ENCODE measurements at places on chromosomes 6 and 20. TPM values are rescaled to one million over a fixed set of nuclear protein-coding genes. Genes with fewer than 3 reads are reported as not detected.

DNA sequence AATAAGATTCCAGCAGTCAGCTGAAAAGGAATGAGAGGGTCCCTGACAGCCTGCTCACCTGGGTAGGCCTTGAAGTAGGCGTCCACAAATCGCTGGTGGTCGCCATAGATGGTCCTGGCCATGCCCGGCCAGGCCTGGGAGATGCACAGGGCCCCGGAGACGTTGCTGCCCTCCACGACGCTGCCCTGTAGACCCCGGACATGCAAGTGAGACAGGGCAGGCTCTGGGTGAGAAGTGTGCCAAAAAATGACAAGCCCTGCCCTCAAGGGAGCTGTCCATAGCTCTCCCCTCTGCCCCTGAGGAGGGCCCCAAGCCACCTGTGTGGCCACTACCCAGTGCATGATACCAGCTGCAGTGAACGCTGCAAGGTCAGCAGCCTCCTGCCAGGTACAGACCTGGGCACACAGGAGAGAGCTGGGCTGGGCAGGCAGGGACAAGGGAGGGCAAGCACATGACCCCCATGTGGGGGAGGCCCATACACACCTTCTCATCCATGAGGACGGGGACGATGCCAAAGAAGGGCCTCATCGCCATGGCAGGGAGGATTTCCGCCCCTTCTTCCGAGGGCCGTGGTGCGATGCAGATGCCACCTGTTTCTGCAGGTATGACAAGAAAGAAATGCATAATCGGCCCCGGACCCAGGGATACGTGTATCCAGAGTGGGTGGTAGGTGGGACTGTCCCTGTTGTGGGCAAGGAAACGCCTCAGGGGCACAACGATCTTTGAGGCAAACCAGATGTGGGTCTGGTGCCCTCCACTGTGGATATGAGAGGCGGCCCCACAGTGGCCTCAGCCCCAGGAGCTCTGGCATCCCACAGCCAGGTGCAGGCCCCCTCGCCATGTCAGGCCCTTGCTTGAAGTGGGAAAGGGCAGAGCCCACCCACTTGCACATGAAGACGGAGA, 21.2 kb upstream of the APMAP start:
- no peak for DNase-seq

- DNase-seq = no peak
These were observed 129.2 kb downstream of the FYN start for GRCh38 chr6:111743862-111744692.

GRCh38 chr6:110201151-110201884, 21.1 kb downstream of the CDC40 start:
- no peak for DNase-seq

GRCh38 chr6:13427801-13428582, 59.4 kb downstream of the GFOD1 start:
- DNase-seq = no peak

DNA sequence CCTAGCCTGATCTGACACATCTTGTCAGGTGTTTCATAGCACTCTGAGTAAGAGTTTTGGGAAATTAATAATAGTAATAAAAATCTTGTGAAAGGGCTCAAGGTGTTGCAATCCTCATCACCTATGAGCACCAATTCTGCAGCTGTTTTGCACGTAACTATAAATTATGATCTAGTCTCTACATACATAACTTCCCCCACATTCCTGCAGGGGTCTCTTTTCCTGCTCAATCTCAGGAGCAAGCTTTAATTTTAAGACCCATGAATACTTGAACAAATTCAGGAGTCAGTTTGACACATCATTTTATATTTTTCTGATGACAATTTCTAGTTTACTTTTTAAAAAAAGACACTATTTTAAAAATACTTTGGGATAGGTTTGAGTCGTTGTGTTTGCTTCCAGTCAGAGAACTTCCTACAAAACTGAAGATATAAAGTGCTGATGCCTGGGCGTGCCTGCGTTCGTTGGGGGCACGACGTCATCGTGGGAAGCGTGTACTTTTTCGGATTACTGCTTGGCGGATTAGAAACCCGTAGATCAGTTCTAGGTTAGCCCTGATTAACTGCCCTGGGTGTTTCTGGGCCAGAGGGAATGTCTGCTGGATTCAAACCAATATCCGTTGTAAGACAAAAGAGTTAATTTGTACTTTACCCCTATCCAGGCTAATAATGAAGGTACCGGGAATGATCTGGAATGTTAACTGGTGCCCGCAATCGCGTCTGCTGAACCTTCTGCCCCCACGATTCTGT, 1.0 kb upstream of the E2F3 start:
- no peak for DNase-seq

GRCh38 chr20:24979036-24979960, 13.3 kb downstream of the APMAP start:
- DNase-seq = no peak

DNA sequence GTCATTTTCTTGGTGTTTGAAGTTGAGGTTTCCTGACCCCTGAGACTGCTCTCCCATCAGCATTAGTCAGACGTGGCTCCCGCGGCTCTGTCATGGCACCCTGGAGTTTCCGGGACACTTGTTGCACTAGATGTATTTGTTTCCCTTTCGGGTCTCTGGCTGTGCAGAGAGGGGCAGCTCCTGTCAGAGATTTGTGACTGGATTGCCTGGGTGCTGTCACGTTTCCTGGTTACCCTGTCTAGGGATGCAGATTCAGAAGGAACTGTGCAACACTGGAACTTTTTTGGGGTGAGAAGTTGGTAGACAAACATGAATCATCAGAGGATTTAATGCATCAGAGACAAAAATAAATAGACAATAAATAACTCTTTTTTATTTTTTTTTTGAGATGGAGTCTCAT, 431.8 kb upstream of the MAN1A1 start:
- no peak for DNase-seq

DNA sequence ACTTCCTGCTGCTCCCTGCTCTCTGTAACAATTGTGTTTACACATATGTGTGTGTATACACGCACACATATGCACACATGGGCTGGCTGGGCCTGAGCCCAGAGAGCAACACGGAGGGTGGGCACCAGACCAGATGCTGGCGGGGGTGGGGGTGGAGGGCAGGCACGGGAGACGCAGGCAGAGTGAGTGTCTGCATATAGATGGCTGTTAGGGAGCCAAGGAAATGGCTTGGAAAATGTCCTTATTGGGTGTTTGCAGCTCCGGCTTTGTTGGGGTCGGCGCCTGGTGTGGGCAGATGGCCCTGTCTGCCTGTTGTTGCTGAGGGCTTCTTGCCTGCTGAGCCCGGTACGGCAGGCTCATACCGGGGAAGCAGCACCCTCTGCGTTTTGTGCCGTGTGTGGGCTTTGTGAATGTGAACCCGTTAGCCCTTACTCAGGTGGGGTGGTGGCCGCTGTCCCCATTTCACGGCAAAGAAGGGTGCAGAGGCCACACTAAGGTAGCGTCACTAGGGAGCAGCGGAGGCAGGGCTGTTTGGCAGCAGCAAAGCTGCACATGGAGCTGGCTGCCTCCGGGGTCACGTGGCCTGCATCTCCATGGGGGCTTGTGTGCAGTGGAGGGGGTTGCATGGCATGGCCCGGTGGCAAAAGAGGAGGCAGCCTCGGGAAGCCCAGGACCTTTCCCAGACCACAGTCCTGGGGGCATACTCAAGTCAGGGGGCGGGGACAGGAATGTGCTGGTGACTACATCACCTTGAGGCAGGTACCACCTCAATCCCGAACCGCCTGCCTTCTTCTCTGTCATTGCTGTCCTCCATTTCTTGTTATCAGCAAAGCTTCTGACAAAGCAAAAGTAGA, 47.4 kb upstream of the SRF start:
- DNase-seq = no peak

- DNase-seq = no peak
These were observed 8.2 kb downstream of the IRAK1BP1 start for GRCh38 chr6:78875505-78875904.

GRCh38 chr20:51166489-51166888, 143.6 kb upstream of the KCNG1 start:
- DNase-seq = no peak

DNA sequence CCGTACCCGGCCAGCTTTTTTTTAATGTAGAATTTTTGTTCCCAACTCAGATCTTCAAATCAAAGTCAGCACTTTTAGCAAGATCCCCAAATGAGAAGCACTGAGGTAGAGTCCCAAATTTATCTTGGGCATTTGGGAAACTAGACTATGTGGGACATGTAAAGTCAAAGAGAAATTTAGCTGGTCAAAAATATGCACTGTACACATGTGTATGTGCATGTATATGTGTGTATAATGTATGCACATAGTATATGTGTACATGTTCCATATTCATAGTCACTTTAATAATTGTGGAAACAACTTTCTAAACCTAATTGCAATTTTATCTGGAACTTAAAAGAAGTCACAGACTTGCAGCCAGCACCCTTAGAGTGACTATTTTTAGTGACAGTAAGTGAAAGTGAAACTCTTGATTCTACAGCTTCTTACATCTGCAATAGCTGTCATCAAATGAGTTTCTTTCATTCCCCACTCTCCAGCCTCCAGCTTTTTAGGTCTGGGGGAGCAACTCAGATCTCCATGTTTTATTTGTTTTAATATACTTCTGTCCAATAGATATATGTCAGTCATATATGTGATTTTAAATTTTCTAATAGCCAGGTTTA, 53.6 kb downstream of the CDC40 start:
- DNase-seq = no peak

- DNase-seq = no peak
These were observed 712 bp downstream of the RXRB start for GRCh38 chr6:33199687-33200218.

GRCh38 chr6:65399355-65400084, 307.5 kb downstream of the EYS start:
- DNase-seq = no peak

Gene MRPS18A
- 78.9 TPM for total RNA-seq

Gene GDAP1L1
- total RNA-seq = not detected

Gene OTOR
- not detected for total RNA-seq

Gene GRM1
- total RNA-seq = under 0.01 TPM

All from kidney epithelial cell (primary cell).